GM23248 (cell line): ENCODE measurements at places on chromosomes 7 and 10. TPM values are rescaled to one million over a fixed set of nuclear protein-coding genes. Genes with fewer than 3 reads are reported as not detected.

Gene NRG3
- not detected in 2 replicates for total RNA-seq

Gene DNAJC30
- total RNA-seq = 5.2 and 5.7 TPM in 2 replicates

Gene CALHM3
- total RNA-seq = not detected in 2 replicates

Gene OR9A2
- not detected in 2 replicates for total RNA-seq

Gene FAM221A
- 0.43 and 4.9 TPM in 2 replicates for total RNA-seq

Gene PARG
- 23.0 and 26.0 TPM in 2 replicates for total RNA-seq

Gene RAB19
- total RNA-seq = not detected in 2 replicates

Gene AZGP1
- total RNA-seq = not detected in 2 replicates

Gene GDF2
- not detected in 2 replicates for total RNA-seq

Gene PIP4K2A
- total RNA-seq = 19.8 and 134 TPM in 2 replicates

Gene CFAP70
- total RNA-seq = 0.38 and 0.43 TPM in 2 replicates

Gene GAD2
- total RNA-seq = not detected in 2 replicates

DNA sequence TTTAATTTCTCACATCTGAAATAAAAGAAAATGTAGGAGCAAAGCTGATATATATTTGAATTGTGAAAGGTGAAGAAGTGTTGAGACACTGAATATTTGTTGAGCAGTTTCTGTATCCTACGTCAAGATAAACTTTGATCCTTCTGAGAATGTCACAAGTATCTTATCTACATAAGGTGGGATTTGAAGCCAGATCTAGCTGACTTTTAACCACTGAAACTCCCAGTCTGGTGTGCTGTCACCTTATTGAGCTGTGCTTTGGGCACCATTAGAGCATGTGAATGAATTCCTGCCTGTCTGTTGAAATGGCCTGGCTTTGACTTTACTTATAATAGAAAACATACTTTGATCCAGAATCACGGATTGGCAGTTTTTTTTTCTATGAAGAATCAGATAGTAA, 15.2 kb downstream of the GPR141 start:
- H3K27ac ChIP-seq = no peak overlapping the region
- H3K4me1 ChIP-seq = no peaks in the 10 kb centered on the region
- DNase-seq = no peak
- H3K36me3 ChIP-seq = no peaks in the 10 kb centered on the region
- H3K27me3 ChIP-seq = no peaks in the 10 kb centered on the region
- no peak overlapping the region for H3K4me3 ChIP-seq

DNA sequence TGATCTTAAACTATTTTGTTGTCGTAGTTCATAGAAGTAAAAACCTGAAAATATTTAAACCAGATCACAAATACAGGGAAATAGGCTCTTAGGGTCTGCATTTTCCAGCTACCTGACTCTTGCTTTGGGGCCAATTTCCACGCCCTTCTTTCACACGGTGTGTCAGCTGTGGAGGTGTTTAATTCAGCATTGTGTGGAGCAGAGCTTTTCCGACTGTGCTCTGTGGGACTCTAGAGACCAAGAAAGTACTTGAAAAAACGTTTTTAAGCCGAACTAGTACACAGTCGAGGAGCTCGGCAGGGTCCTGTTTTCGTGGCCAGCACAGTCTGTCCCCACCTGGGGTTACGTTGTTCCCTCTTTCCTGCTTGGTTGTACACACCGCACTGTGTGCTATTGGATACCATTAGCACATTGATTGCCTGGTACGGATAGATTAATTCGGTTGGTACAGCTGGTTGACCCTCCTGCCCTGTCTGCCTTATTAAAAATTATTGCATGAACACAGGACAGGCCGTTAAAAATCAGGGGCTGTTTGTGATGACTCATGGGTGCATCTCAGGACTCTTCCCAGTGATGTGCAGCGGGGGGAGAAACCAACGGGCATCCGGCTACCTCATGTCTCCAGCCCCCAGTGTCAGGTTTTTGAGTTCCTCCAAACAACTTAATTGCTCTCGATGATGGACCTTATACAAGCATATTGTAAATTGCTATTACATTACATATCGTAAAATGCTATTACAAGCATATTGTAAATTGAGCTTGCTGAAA, 80.7 kb upstream of the BTBD16 start:
- no peak overlapping the region for H3K4me3 ChIP-seq
- no peaks in the 10 kb centered on the region for H3K4me1 ChIP-seq
- peak; percentile 17 for DNase-seq
- no peaks in the 10 kb centered on the region for H3K27me3 ChIP-seq

GRCh38 chr10:64444564-64444963, 923.4 kb downstream of the REEP3 start:
- H3K36me3 ChIP-seq = no peaks in the 10 kb centered on the region
- no peak overlapping the region for H3K4me3 ChIP-seq
- no peaks in the 10 kb centered on the region for H3K4me1 ChIP-seq
- H3K27ac ChIP-seq = no peak overlapping the region

- no peaks in the 10 kb centered on the region for H3K4me1 ChIP-seq
- H3K27ac ChIP-seq = no peak overlapping the region
- no peaks in the 10 kb centered on the region for H3K36me3 ChIP-seq
Observed at GRCh38 chr10:127325506-127325905, 129.1 kb upstream of the INSYN2A start.

DNA sequence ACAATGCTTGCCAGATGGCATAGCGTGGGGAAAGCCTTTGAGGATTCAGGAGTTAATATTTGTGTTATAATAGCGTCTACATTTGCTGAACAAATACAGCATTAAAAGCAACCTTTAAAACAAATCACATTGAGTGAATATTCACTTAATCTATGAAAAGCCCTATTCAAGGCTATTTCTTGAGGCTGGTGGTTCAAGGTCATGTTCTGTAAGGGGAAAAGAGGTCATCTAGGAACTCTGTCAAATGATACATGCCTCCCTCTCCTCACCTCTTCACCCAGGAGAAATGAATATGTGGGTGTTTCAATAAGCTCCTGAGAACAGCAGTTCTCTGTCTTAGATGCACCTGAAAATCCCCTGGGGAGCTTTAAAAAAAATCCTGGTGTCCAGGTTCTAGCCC, 303.0 kb downstream of the ELMO1 start:
- no peaks in the 10 kb centered on the region for H3K27me3 ChIP-seq
- no peak overlapping the region for H3K4me3 ChIP-seq
- DNase-seq = no peak
- H3K36me3 ChIP-seq = no peaks in the 10 kb centered on the region
- no peaks in the 10 kb centered on the region for H3K4me1 ChIP-seq

- no peaks in the 10 kb centered on the region for H3K27me3 ChIP-seq
- peak; percentile 53 for DNase-seq
- peaks cover 18% of the 10 kb centered on the region; the same call in 1 of the 2 replicates for H3K4me1 ChIP-seq
Observed at GRCh38 chr7:44748948-44749731, 493 bp downstream of the ZMIZ2 start.

DNA sequence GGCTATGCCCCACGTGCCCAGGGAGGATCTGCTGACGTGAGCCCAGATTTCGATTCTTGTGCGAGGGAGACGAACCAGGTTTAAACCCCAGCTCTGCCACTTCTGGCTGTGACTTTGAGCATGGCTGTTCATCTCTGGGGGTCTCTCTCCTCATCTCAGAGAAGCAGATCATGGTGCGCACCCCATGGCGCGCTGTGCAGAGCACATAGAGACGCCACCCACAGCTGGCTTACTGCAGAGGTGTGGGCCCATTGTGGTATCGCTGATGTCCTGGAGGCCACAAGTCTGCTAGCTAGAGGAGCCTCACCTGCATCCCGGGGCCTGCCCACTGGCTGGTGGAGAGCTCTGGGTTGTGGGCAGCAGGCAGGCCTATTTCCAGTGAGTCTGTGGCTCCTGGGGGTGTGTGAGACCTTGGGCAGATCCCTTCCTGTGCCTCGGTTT, 140.5 kb downstream of the LHPP start:
- no peak overlapping the region for H3K27ac ChIP-seq
- H3K4me1 ChIP-seq = no peaks in the 10 kb centered on the region
- H3K36me3 ChIP-seq = no peaks in the 10 kb centered on the region
- DNase-seq = no peak

- H3K36me3 ChIP-seq = no peaks in the 10 kb centered on the region
- H3K4me3 ChIP-seq = no peak overlapping the region
- DNase-seq = no peak
- H3K4me1 ChIP-seq = no peaks in the 10 kb centered on the region
- peaks cover 12% of the 10 kb centered on the region; the same call in 1 of the 2 replicates for H3K27me3 ChIP-seq
Observed at GRCh38 chr7:20650782-20651181, 35.3 kb downstream of the ABCB5 start.

GRCh38 chr7:29898301-29898700, 91.3 kb downstream of the SCRN1 start:
- H3K4me1 ChIP-seq = no peaks in the 10 kb centered on the region
- no peaks in the 10 kb centered on the region; the same call in 1 of the 2 replicates for H3K27me3 ChIP-seq
- H3K4me3 ChIP-seq = no peak overlapping the region
- DNase-seq = no peak
- no peaks in the 10 kb centered on the region for H3K36me3 ChIP-seq

DNA sequence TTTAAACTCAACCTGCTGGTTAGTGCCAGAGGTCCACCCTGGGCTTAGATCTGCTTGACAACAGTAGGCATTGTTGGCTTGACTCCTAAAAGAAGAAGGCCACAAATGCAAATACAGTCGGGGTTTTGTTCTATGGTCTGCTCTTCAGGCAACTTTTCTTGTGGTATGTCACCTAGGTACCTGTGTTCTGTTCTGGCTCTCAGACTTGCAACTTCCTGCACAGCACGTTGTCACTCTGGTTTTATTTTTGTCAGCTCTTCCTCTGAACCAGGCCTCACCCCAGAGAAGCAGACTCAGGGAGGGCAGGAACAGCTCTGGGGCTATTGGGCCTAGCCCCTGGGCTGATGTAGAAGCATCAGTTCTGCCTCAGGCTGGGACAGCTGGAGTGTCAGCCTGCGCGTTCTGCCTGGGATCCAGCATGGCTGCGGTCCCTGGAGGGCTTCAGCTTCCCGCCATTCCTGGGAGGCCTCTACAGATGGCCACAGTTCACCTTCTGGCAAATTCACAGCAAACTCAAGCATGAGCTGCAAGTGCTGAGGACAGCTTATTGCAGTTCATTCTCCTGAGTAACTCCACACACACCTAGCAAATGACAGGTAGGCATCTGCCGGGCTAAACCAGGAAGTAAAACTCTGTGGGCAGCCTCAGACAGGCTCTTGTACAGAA, 11.0 kb upstream of the PDCD4 start:
- no peak for DNase-seq
- H3K4me1 ChIP-seq = peaks cover 27% of the 10 kb centered on the region
- no peaks in the 10 kb centered on the region for H3K27me3 ChIP-seq

DNA sequence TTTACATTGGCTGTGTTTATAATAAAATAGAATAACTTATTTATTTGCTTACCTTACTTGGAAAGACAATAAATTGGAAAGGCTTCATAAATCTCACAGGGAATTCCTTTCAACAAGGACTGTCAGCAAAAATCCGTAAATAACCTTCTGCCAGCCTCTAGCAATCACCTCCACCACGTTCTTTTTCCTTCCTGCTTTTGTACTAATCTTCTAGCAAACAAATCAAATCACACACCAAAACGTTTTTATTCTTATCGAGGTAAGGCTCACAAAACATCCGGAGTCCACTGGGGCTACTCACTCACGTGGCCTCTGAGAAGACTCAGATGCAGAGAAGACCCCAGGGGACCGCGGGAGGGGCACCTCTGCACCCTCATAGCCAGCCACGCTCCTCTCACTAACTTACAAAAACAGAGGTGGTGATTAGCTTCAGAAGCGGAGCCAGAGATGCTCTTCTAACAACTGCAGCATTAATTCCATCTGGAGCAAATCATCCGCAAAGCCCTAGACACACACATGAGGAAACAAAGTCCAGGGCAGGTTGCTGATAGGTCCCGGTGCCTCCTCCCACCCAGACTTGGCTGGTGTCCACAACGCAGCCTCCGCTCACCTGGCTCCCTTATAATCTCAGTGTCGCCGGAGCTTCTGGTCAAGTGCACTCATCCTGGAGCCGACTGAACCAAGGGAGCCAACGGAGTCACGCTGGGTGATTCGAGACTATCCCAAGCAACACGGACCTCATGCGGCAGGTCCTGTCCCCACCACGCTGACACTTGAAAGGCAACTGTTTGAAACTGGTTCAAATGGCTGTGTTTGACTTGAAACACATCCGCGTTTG, 22.5 kb downstream of the CTBP2 start:
- H3K4me3 ChIP-seq = no peak overlapping the region
- no peaks in the 10 kb centered on the region for H3K4me1 ChIP-seq
- H3K36me3 ChIP-seq = no peaks in the 10 kb centered on the region; the same call in 1 of the 2 replicates
- no peak for DNase-seq

- H3K36me3 ChIP-seq = no peaks in the 10 kb centered on the region
- no peaks in the 10 kb centered on the region for H3K27me3 ChIP-seq
- H3K4me1 ChIP-seq = peaks cover 11% of the 10 kb centered on the region
- H3K4me3 ChIP-seq = no peak overlapping the region
- DNase-seq = no peak
Observed at GRCh38 chr10:119441921-119442757, 100.4 kb downstream of the RGS10 start.

DNA sequence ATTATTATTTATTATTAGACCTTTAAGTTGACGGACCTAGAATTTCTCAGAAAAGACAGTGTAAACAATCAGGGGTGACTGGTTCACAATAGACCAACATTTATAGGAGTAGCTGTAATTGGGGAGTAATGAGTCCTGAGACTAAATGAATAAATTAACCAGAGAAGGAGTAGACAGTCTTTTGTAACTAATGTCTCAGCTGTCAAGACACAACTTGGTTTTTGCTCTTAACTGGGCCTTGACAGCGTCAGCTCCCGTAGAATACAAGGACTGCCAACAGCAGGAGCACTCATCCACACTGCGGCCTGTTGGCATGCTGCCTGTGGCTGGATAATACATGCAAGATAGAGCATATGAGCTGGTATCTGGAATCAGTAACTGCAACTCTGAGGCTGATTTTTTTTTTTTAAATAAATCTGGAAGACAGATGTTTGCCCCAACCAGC, 123.9 kb downstream of the CACNA2D1 start:
- H3K4me3 ChIP-seq = no peak overlapping the region
- peaks cover 12% of the 10 kb centered on the region for H3K4me1 ChIP-seq
- peak overlapping the region; percentile 2 for H3K27ac ChIP-seq
- H3K27me3 ChIP-seq = no peaks in the 10 kb centered on the region
- DNase-seq = peak; percentile 87

DNA sequence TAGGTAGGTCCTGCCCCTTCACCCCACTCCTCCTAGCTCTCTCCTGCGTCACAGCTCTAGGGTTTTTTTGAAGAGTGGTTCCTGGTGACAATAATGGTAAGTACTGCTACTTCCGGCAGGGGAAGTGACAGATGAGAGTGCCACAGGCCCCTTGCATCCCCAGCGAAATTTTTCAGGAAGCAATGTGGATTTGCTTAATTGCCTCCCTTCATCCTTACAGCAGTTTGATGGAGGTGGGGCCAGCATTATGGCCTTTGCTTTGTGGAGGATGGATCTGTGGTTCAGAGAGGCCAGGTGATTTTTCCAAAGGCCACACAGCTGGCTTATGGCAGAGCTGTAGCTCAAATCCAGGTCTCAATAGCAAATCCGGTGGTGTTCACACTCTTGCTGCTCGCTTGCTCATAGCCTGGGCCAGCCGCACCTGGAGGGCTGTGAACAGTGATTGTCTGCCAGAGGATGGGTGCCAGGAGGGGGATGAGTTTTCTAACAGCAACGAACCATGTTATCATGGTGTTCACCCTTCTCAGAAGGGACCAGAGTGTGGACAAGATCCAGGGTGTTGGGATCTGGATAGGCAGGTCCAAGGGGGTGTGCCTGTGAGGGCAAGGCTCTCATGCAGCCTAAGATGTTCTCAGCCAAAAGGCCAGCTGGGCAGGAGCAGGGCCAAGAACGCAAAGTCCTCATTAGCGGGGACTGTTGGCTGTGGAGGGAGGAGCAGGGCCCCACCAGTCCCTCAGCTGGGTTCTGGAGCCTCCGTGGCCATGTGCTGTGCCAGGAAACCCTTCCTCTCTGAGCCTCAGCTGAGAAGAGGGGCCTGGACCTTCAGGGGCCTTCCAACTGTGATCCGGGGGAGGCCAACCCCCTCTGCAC, 89.0 kb downstream of the EMX2 start:
- no peak overlapping the region for H3K4me3 ChIP-seq
- H3K27ac ChIP-seq = no peak overlapping the region
- DNase-seq = no peak

GRCh38 chr10:75407713-75408508, 6.3 kb upstream of the ZNF503 start:
- peak; percentile 51 for DNase-seq
- H3K27me3 ChIP-seq = no peaks in the 10 kb centered on the region
- H3K27ac ChIP-seq = no peak overlapping the region
- no peaks in the 10 kb centered on the region for H3K36me3 ChIP-seq
- no peaks in the 10 kb centered on the region for H3K4me1 ChIP-seq
